Jurkat, Clone E6-1 (cell line): ENCODE measurements at places on chromosomes 1 and 21.

DNA sequence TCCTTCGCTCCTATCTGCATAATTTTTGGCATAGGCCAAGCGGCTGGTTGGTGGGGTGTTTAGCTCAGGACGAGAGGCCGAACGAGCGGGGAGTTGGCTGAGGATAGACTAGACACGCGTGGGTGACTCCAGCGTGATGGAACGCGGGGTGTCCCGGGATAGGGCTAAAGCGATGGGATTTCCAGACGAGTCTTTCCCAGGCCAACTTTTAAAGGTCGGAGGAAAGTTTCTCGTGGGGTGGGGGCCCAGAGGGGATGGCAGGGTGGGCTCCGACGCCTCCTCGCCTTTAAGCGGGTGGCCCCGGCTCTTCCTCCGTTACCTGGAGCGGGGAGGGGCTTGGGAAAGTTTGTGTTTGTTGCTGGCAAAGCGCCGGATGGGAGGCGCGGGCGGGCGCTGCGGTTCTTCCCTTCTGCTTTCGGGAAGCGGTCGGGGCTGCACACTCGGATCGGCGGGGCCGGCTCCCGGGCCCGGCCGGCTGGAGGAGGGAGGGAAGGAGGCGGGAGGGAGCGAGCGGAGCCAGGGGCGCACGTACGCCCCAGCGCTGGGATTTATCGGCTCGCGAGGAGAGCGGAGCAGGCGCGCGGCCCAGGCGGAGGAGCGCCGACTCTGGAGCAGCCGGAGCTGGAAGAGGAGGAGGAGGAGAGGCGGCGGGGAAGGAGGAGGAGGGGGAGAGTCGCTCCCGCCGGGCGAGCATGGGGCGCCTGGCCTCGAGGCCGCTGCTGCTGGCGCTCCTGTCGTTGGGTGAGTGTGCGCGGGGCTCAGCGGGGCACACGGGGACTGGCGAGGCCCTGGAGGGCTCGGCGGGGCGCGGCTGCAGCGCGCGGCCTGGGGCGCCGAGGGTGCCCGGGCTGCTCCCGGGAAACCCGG lies at the start of gene PTGFRN:
Gene PTGFRN, plus strand, starts transcription at position 405 of the 867 bp plus-strand sequence. Its CDS starts 288 bp downstream, at position 693.
- DNase-seq: no peak

DNA sequence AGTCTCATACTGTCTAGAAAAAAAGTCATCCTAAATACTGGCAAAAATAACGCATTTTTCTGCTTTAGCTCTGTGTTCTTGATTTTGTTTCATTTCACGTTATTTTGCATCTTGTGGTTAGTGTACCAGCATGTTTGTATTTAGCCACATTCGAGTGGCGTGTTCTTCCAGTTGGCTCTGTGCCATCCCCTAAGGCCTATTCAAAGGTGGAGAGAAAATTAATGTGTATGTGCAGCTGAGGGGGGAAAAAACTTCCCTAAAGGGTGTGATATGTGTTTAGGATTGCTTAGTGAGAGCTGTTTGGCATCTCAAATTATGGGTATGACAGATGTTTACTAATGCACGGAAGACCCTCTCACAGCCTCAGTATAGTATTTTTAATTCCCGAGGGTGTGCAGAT lies 12.1 kb downstream of the DNAJC16 start:
- no peak for DNase-seq

GRCh38 chr1:68930101-68930500 lies 433.2 kb upstream of the DEPDC1 start:
- DNase-seq: no peak

GRCh38 chr1:222326006-222326709 lies 221.7 kb downstream of the HHIPL2 start:
- peak; percentile 92 for DNase-seq

DNA sequence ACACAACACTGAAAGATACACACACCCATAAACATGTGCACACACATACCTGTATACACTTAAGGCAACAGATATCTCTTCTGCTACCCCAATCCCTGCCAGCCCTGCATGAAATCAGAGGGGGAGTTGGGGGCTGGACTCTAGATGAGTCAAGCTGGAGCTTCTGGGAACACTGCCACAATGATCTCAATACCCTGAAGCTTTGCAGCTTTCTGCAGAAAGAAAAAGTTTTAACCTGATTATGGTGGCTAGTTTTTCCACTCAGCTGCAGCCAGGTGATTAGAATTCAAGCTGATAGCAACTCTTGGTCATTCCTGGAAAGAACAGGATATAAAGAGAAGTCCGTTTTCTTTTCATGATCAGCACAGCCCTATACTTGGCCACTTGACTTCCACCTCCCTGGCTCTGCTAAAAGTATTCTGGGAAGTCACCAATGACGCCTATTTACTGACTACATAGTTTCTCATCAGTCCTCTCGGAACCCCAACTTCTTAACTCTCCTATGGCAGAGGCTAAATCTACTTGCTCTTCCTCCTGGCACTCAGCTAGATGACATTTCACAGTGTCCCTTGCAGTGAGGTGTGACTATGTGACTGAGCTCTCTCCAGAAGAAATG lies 20.7 kb upstream of the DNASE2B start:
- DNase-seq: no peak

- no peak for DNase-seq
Observed at GRCh38 chr1:87436534-87436933, 107.9 kb downstream of the LMO4 start.

GRCh38 chr1:201528631-201529252 lies 10.2 kb upstream of the NAV1 start:
- DNase-seq: no peak

DNA sequence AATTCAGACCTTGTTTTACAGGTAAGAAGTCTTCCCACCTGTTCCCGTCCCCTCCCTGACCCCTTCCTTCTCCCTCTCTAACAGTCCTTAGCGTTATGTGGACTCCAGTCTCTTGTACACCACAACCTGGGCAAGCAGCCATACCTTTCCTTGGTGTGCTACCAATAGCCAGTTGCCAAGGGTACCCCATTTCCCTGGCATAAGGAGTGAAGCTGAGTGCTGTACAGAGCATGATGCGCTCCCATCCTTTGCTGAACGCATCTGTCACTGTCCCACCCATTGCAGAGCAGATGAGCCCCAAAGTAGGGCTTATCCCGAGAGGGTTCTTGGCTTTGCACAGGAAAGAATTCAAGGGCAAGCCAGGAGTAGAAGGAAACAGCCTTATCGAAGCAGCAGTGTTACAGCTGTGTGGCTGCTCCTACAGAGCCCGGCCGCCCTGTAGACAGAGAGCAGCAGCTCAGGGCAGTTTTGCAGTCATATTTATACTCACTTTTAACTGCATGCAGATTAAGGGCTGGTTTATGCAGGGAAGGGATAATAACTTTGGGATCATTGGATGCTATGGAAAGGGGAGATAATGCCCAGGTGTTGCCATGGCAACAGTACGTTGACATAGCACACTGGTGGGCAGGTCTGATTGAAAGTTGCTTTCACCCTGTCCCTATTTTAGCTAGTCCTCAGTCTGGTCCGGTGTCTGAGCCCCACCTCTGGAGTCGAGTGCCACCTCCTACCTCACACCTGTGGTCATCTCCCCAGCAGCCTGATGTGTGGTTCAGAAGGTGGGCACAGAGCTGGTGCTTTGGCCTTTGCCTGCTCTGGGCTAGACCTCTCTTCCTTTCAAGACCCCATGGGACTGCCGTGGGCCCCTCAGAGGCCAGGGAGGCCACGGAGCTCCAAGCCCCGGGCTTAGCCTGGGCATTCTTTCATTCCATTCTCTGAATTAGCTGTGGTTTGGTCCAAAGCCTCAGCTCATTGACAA lies 5.1 kb downstream of the FHAD1 start:
- no peak for DNase-seq

DNA sequence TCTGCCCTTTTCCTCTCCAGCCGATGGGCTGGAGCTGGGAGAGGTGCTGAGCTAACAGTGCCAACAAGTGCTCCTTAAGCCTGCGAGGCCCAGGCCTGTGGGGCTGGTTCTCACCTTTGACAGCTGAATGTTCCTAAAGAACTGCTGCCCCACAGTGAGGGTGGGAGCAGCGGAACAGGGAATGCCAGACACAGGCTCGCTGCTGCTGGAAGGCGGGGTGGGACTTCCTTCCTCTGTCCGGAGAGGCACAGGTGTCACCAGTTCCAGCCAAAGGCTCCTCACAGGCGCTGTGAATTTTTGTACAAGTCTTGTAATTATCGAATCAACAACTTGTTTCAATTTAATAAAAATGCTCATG lies 47.1 kb downstream of the COQ8A start:
- DNase-seq: no peak

GRCh38 chr1:230913496-230913895 lies 45.2 kb upstream of the C1orf198 start:
- no peak for DNase-seq

GRCh38 chr21:36881228-36881627 lies 85.2 kb downstream of the HLCS start:
- DNase-seq: no peak

DNA sequence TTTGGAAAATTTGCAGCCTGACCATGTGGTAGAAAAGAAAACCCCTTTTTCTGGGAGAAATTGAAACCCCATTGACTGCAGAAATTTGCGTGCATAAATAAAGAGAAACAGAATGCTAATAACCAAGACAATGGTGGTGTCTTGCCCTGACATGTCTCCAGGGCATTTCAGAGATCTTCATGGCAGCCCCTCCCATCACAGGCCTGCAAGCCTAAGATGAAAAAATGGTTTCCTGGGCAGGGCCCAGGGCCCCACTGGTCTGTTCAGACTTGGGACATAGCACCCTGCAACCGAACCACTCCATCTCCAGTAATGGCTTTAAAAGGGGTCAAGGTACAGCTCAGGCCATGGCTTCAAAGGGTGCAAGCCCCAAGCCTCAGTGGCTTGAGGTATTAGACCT lies 71.6 kb upstream of the SGIP1 start:
- no peak for DNase-seq

DNA sequence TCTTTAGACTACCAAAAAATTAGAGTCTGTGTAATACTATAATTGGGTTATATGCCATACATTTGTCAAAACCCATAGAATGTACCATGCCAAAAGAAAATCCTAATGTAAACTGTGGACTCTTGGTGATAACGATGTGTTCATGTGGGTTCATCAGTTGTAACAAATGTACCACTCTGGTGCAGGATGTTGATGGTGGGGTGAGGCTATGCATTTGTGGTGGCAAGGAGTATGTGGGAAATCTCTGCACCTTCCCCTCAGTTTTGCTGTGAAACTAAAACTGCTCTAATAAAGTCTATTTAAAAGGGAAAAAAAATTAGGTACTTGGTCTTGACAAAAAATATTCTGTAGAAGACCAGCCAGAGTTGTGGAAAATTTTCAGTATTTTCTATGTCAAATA lies 43.4 kb downstream of the INKA2 start:
- peak; percentile 6 for DNase-seq

DNA sequence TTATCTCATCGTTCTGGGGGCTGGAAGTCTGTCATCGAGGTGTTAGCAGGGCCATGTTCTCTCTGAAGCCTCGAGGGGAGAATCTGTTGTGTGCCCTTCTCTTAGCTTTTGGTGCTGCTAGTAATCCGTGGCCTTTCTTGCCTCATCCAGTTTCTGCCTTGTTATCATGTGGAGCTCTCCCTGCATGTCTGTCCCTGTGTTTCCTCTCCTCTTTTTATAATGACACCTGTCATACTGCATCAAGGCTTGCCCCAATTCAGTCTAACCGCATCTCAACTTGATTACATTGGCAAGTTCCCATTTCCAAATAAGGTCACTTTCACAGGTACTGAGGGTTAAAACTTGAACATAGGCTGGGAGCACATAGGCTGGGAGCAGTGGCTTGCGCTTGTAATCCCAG lies 82.6 kb upstream of the CNIH3 start:
- DNase-seq: no peak

DNA sequence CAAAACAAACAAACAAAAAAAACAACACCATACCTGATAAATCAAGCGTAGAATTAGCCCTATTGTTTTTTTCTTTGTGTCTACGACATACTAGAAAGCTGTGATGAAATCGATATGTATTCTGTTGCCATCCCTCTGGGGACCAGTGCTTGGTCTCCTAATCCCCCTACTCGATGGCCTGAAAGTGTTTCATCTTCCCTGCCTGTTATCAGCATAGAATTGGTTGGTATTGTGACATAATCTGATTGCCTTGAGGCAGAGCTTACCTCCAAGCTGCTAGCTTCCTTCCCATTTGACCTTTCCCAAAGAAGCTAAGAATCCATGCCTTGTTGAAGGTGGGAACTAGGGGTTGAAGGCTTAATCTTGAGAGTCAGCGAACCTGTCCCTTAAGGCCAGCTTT lies 40.7 kb upstream of the PIGV start:
- no peak for DNase-seq

DNA sequence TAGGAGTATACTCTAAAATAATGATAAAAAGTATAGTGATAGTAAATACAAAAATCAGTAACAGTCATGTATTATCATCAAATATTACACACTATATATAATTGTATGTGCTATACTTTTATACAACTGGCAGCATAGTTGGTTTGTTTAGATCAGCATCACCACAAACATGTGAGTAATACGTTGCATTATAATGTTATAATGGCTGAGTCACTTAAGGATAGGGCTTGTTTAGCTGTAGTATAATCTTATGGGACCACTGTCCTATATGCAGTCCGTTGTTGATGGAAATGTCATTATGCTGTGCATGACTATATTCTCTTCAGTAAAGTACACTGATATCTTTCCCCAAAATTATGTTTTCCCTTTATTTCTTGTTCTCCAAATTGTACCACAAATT lies 92.8 kb downstream of the LYPLAL1 start:
- DNase-seq: no peak

DNA sequence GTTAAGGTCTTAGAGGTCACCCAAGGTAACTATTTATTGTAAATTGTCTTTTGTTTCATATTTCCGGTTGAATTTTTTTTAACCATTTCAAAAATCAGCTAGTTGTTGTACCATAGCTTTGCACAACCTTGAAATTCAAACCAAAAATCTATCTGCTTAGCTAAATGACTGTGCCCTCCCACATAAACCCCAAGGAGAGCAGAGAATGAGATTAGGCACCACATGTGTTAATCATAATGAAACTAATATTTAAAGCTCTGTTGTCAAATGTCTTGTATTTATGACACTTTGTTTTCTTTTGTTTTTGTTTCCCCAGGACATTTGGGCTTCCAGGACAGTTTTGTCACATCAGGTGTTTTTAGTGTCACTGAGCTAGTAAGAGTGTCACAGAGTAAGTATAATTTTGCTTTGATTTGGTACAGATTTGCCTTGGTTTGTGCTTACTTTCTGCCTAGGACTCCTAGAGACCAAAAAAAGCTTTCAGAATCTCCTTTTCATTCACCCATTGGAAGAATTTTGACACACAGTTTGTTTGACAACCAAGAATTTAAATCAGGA lies 249.9 kb downstream of the NFIA start:
- no peak for DNase-seq

GRCh38 chr1:67682659-67683197 lies 2.3 kb upstream of the GADD45A start:
- no peak for DNase-seq

- DNase-seq: peak; percentile 46
Observed at GRCh38 chr1:31723828-31724359, 20.1 kb upstream of the COL16A1 start.

DNA sequence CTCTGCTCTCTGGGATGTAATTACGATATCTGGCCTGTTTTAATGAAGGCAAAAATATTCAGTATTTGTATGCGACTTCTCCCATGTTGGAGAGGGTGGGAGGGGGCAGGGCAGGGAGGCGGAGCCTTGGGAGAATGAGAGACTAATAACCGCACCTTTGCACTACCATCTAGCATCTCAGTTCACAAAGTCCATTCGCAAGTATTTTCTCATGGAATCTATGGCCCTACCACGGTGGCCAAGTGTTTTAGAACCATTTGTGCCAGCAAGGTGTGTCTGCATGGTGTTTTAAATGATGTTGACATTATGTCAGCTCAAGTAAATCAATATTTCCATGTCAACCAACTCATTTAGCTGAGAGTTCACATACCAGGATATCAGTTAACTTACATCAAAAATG lies 14.3 kb upstream of the BLACAT1 start:
- DNase-seq: no peak
